ENCODE measurements at places on chromosomes 3 and 15.

- no peak for DNase-seq
These were observed 2.8 kb downstream of the PRSS50 start for GRCh38 chr3:46714728-46715506.

DNA sequence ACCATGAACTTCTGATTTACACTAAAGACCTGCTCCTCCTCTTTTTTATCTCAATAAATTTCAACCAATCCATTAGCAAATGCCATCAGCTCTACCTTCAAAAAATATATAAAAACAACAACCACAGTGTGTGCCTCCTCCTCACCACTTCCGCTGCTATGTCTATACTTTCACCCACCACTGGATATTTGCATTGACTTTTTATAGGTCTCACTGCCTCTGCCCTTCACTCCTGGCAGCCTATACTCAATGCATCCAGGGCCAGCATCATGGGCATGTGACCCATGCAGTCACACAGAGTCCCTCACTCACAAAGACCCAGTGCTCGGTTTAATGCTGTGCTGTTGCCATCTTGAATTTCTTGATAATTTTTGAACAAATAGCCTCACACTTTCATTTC, 53.5 kb upstream of the CCDC54 start:
- no peak for DNase-seq

DNA sequence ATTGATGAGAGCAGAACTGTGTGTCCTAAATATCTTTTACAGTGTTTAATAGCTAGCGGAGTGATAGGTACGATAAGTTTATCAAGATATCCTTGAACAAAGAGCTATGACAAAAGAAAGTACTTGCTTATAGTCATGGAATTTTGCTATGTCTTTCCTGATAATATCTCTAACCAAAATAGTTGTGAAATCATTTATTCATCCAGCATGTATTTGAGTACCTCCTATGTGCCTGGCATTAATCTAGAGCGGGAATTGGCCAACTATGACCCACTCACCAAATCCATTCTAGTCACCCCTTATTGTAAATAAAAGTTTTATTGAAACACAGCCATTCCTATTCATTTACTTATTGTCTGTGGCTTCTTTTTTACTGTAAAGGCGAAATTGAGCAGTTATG, 46.6 kb downstream of the ZFAND6 start:
- DNase-seq: no peak

- no peak for DNase-seq
These were observed 117.7 kb downstream of the CD47 start for GRCh38 chr3:107973152-107973551.

GRCh38 chr3:6132684-6133432, 728.1 kb upstream of the GRM7 start:
- no peak for DNase-seq

DNA sequence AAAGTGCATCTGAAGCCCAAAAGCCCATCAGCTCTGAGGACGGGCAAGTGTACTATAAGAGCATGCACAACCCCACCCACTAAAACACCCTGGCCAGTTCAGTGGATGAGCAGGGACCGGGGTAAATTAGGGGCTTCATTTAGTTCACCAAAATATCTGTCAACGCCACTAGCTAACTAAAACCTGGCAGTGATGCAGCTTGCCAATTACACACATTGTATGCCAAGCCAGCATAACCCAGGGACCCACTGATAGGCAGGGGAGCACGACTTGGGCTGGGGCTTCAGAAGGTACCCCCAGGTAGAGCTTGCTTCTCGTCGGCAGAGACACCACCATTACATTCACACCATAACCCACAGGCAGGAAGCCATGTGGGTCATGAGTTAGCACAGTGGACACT, 47.0 kb downstream of the PTPN23 start:
- DNase-seq: no peak

GRCh38 chr3:46393011-46393410, 13.9 kb downstream of the CCR5AS start:
- no peak for DNase-seq

GRCh38 chr15:62138124-62138523, 27.0 kb downstream of the C2CD4B start:
- no peak for DNase-seq

GRCh38 chr3:187719628-187720336, 17.4 kb upstream of the RTP2 start:
- DNase-seq: no peak

- no peak for DNase-seq
These were observed 1.3 kb upstream of the KLHL40 start for GRCh38 chr3:42683875-42684598.

GRCh38 chr3:107740992-107741896, 218.5 kb downstream of the BBX start:
- DNase-seq: peak; percentile 14

DNA sequence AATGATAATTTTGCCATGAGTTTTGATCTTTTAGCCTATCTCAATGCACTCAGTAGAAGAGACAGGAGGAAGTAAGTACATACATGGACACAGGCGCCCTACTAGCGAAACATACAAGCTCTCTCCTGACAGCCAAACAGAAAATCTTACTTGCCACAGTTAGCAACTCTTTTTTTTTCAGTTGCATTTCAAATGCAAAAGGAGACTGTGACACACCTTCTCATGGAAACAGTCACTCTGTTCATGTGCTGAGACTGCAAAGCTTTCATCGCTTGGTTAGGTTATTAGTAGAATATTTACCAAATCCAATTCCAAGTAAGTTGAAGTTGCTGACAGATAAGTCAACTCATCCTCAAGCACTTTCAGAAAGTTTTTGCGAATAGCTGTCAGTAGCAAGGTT, 223.3 kb downstream of the FOXP1 start:
- no peak for DNase-seq

- no peak for DNase-seq
These were observed 53.9 kb downstream of the RLBP1 start for GRCh38 chr15:89167267-89168176.

DNA sequence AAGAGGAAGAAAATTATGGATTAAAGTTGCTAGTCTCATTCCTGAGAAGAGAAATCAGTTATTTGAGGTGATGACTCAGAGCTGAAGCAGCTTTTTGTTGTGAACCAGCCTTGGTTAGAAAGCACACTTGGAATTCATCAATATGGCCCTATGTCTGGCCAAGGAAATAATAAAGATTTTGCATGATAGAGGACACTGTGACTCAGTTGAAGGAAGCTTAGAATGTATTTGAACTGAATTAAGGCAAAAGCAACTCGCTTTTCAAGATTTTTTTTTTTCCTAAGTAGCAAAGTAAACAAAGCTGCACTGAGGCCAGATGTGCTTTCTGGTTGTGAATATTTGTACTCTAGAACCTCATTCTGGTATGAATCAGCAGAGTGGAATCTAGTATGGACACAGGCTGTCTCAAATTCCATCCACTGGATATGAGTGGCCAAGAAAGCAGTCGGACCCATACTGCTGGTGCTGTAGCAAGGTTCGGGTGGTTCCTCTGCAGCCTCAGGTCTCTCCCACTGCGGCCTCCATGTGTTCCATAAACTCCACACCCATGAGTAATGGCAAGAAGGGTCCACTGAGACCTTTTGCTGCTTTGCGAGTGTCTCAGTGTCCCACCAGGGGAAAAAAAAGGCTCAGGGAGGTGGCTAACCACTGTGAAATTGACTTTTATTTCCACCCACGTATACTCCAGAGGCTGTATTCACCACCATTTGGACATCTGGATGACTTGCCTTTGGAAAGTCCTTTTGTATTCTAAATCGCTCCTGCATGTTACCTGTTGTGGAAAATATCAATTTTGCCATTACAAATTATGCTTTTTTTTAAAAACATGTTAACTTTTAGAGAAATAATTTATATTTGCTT, 53.1 kb downstream of the TGFBR2 start:
- DNase-seq: no peak

GRCh38 chr3:181932039-181932438, 220.3 kb downstream of the SOX2 start:
- DNase-seq: no peak

DNA sequence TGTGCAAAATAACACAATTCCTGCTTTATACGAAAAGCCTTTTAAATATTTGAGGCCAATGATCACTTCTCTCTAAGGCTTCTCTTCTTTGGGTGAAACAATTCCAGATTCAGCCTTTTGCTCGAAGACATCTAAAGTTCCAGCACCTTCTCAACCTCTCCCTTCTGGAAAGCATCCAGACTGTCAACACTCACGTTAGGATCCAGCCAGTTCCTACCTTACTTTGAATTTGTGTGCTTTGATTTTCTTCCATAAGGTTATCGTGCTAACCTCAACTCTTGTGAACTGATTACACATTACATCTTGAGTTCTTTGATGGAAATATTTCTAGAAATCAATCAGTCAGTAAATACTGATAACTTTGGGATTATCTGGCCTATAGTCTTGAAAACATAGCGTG, 125.3 kb upstream of the ETV5 start:
- DNase-seq: no peak

DNA sequence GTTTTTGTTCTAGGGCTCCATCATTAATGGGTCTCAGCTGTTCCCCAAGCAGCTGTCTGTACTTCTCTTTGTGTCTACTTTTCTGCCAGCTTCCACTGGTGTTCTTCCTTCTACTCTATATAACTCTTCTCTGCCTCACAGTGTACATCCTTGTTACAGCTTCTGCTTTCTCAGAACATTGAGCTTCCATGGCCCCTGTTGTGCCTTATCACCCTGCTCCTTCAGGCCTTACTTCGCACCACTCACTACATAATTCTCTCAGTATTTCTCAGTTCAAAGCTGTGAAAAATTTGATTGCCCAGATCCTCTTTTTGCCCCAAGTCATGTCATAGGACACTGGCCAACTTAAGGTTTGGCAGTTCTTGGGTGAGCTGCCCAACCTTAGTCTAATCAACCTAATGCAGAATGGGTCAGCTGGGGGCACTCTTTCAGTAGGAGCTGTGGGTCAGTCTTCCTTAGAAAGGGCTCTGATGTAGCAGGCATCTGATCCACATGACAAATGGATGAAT, 28.9 kb downstream of the CSTA start:
- DNase-seq: no peak

DNA sequence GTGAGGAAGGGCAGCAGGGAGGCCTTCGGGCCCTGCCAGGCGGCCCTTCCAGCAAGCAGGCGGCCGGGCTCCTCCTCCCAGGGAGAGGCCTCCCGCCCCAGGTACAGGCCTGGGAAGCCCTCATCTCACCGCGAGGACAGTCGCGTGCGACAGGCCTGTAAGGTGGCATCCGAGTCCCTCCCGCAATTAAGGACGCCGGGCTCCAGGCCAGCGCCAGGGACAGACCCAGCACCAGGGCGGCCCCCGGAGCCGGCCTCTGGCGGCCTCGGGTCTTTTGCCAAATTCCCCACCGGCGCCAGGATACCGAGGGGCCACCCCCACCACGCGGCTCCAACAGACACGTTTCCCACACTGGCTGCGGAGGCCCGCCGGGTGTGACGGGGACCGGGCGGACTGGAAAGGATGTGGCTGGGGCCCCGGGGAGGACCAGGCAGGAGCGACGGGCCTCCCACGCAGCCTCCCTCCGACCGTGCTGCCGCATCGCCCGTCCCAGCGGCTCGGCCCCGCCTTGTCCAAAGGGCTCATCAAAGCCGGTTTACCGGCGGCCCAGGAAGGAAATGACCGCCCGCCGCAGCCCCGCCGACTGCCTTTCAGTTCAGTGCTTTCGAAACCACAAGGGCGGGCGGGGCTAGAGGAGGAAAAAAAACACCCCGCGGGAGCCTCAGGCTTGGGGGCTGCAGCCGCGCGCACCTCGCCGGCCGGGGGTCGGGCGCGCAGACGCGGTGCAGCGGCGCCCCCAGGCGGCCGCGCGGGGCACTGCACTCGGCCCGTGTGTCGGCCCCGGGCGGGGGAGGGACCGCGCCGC, 11.3 kb downstream of the XXYLT1 start:
- peak; percentile 4 for DNase-seq

DNA sequence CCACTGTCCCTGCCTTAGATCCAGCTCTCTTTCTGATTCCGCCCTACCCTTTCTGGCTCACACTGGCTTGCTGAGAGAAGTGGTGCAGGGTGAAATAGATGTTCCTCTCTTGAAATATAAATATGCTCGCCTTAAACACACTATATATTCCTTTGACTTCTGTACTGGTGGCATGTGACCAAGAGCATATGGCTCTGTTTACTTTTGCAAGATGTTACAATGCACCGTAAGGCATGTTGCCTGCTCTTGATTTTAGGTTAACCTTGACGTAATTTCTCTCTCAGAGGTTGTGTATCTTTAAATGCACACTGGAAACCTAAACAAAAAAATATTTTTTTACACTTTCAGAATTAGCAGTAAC, 749 bp downstream of the RSRC1 start:
- DNase-seq: no peak

GRCh38 chr15:45384700-45385099, 6.4 kb upstream of the GATM start:
- DNase-seq: no peak

- DNase-seq: no peak
These were observed 567.3 kb upstream of the KCNMB2 start for GRCh38 chr3:177968891-177969290.

- DNase-seq: no peak
These were observed 367.5 kb upstream of the THBS1 start for GRCh38 chr15:39213385-39213840.

DNA sequence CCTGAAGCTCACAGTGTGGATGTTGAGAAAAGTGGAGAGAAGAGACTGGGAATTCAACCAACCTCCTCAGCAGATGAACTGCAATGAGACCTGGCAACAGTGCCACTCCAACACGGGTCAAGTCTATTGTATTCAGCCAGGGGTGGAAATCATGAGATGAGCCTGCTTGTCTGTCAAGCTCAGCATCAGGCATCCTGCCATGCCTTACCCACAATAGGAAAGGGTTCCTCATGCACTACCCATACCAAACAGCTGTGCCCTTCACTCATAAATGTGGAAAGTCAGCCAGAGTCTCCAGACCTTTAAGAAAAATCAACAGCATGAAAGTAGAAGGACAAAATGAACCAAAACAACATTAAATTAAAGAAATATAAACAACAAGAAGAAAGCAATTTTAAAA, 542.1 kb downstream of the EPHB1 start:
- DNase-seq: no peak

GRCh38 chr15:66402761-66403284, 16.1 kb downstream of the MAP2K1 start:
- no peak for DNase-seq

GRCh38 chr15:62782071-62782841, 260.3 kb upstream of the TPM1 start:
- peak; percentile 16 for DNase-seq

GRCh38 chr3:46573701-46574100, 7.6 kb upstream of the LRRC2 start:
- no peak for DNase-seq

DNA sequence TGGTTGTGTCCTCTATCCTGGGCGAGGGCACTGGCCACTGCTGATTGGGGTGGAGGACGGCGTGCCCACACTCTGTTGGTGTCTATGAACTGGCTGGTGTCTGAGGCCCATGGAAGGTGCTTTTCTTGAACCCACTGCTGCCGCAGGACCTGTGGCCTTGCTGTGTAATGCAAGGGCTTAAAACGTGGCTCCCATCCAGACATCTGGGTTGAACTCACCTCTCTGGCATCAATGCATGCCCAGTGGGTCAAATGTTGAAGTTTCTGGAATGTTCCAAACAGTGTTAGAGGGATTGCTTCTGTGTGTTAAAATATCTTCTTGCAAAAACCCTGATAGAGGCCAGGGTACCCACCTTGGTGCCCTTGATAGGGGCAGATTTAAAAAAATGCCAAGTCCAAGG, 42.6 kb downstream of the FAM3D start:
- DNase-seq: no peak

GRCh38 chr3:159964166-159964973, 24.3 kb upstream of the IL12A start:
- no peak for DNase-seq

All from NCI-H524 treated with DMSO at 0.1 percent for 48 hours (cell line).